ENCODE measurements at places on chromosomes 13 and 19.

- DNase-seq, result no peak
Observed at GRCh38 chr19:6274756-6275155, 5.0 kb downstream of the MLLT1 start.

DNA sequence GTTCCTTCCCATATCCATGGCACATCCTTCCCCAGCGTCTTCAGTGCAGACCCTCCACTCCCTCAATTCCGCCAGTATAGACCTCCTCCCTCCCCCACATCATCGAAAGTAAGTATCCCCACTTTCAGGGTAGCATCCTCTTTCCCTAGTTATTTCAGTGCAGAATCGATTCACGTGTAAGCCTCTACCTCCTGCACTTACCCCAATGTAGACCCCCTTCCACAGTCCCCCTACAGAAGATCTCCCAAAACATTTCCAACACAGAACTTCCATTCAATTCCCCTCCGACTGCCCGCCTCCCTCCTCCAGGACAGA is 664 bp downstream of the IRF3 start:
- no peak for DNase-seq

DNA sequence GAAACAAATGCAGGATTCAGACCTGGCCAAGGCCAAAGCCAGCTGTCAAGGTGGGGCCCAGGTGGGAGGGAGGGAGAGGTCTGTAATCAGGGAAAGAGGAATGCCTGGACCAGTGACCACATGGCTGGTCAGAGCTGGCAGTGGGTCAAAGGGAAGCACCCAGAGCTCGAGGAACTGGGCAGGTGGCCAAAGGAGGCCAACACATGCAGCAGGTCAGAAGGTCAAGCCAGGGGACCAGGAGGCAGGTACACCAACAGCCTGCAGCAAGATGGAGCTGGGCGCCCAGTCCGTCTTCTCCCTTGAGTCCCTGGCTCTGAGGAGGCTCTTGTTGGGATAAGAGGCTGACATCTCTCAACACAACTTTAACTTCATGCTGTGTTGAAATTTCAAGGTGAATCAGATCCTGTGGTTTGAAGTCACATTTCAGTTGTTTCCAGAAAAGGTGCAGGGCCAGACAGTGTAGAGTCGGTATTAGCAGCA is 17.1 kb downstream of the GPATCH1 start:
- DNase-seq, result no peak

GRCh38 chr19:48734625-48735024 is 5.8 kb downstream of the RASIP1 start:
- no peak for DNase-seq

Measured in esophagus squamous epithelium (tissue), 5 donors.